ENCODE measurements at places on chromosomes 12 and 14.

DNA sequence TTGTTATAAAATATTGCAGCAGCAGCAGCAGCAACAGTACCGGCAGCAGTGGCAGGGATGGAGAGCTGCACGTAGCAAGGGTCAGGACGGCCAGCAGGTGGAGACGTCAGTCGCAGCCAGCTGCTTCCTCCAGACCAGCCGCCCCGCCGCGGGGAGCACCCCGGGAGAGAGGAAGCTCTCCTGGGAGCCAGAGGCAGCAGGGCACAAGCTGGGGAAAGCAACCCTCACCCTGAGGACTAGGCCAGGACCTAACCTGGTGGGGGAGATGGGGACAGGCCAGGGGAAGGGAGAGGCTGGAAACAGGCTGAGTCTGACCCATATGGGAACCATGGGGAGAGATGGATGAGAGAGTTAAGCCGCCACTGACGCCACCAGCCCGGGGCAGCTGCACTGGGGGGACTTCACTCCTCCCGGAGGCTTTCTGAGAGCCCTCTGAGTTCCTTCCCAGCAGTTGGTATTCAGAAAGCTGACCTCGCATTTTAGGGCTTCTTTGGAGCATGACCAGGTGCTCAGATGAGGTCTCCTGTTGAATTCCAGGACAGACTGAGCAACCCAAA is 56.3 kb downstream of the SPTB start:
- no peak overlapping the region for H3K27ac ChIP-seq
- DNase-seq: peak; percentile 77
- no peaks in the 10 kb centered on the region for H3K36me3 ChIP-seq
- no peaks in the 10 kb centered on the region for H3K4me1 ChIP-seq
- no peaks in the 10 kb centered on the region for H3K27me3 ChIP-seq

DNA sequence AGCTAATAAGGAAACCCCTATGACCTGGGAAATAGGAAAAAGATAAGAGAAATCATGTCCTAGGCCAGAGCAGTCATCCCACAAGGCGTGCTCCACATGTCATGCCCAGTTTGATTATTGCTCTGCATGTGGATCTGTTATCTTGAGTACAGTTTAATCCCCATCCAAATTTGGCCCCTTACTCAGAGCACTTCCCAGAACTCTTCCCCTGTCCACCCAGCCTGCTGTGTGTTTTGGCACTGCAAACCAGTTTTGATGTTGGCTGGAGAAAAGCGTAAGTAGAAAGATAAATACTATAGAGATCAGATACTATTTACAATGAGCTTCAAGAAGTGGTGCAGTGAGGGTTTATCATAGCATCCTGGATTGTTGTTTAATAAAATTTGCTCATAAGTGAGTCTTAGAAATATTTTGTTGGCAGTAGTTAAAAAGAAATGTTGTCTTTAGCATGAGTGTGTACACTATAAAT is 83.8 kb downstream of the PTPRB start:
- H3K4me1 ChIP-seq: no peaks in the 10 kb centered on the region
- DNase-seq: no peak
- no peaks in the 10 kb centered on the region for H3K36me3 ChIP-seq
- H3K27me3 ChIP-seq: no peaks in the 10 kb centered on the region
- no peak overlapping the region for H3K4me3 ChIP-seq

GRCh38 chr12:108570743-108571608 is 8.6 kb downstream of the ISCU start:
- H3K36me3 ChIP-seq: no peaks in the 10 kb centered on the region
- no peak overlapping the region for H3K27ac ChIP-seq
- no peaks in the 10 kb centered on the region for H3K27me3 ChIP-seq
- H3K4me3 ChIP-seq: no peak overlapping the region
- no peak for DNase-seq

DNA sequence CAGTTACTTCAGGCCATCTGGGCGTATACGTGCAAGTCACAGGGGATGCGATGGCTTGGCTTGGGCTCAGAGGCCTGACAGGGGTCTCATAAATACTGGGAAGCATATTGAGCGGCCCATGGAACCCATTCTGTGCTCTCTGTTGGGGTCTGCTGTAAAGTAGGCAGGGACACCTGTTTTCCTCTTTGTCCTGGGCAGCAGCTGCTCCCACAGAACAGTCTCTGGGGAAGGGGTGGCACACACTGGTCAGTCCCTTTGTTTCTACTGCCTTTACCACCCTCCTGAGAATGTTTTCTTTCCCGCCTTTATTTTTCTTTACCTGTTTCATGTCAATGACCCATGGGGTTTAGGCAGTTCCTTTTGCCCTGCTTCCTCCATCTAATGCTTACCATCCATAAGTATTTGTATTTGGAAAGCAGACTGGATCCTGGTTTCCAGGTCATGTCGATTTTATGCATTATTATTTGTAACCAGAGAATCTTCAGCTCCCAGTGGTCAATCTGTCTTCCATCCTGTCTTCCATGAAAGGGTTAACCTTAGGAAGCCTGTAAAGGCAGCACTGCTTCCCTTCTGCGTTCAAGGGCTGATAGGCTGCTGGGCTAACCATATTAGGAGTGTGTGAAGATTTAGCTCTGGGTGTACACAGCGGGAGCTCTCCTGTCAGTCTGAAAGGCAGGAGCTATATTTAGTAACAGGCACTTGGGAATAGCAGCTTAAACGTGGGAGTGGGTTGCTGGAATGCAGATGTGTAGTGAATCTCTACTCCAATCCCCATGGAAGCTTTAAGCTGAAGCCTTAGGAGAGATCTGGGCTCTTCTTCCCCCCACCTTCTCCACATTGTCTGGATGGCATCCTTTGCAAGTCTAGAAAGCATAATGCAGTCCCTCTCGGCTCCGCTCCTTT is 124.0 kb downstream of the DYRK2 start:
- no peak overlapping the region for H3K27ac ChIP-seq
- no peaks in the 10 kb centered on the region for H3K36me3 ChIP-seq
- no peak for DNase-seq
- H3K4me3 ChIP-seq: no peak overlapping the region

DNA sequence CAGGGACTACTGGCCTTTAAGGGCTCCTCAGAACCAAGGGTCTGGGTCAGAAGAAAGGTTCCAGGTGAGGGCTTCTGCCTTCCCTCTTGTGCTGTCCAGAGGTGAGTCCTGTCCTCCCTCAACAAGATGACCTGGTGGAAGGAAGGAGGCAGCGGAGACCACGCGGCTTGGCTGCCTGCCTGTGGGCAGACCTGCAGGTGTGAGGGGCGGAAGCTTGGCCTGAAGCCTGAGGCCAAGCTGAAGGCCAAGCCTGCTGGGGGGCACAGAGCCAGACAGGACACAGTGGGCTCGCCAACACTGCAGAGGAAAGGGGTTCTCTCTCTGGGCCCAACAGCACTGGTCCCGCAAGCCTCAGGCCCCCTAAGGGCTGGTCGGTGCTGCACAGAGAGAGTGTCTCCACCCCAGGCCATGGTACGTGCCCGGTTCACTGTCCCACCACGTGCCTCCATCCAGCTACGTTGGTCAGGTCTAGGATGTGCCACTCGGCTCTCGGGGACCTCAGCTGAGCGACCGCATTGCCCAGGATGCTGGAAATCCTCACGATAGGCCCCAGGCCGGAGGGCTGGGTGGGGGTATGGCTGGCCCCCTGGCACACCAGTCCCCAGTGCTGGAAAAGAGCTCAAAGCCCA is 170.0 kb upstream of the PRMT8 start:
- no peaks in the 10 kb centered on the region for H3K27me3 ChIP-seq
- no peaks in the 10 kb centered on the region for H3K36me3 ChIP-seq
- no peak overlapping the region for H3K4me3 ChIP-seq
- H3K27ac ChIP-seq: no peak overlapping the region
- no peak for DNase-seq

GRCh38 chr12:84842406-84843013 is 70.1 kb downstream of the SLC6A15 start:
- H3K4me1 ChIP-seq: no peaks in the 10 kb centered on the region
- no peak overlapping the region for H3K27ac ChIP-seq
- H3K27me3 ChIP-seq: no peaks in the 10 kb centered on the region
- no peak overlapping the region for H3K4me3 ChIP-seq

GRCh38 chr14:85063747-85064146 is 466.2 kb upstream of the FLRT2 start:
- H3K27ac ChIP-seq: no peak overlapping the region
- no peak for DNase-seq
- H3K36me3 ChIP-seq: no peaks in the 10 kb centered on the region
- H3K27me3 ChIP-seq: no peaks in the 10 kb centered on the region
- H3K4me1 ChIP-seq: no peaks in the 10 kb centered on the region
- H3K4me3 ChIP-seq: no peak overlapping the region

DNA sequence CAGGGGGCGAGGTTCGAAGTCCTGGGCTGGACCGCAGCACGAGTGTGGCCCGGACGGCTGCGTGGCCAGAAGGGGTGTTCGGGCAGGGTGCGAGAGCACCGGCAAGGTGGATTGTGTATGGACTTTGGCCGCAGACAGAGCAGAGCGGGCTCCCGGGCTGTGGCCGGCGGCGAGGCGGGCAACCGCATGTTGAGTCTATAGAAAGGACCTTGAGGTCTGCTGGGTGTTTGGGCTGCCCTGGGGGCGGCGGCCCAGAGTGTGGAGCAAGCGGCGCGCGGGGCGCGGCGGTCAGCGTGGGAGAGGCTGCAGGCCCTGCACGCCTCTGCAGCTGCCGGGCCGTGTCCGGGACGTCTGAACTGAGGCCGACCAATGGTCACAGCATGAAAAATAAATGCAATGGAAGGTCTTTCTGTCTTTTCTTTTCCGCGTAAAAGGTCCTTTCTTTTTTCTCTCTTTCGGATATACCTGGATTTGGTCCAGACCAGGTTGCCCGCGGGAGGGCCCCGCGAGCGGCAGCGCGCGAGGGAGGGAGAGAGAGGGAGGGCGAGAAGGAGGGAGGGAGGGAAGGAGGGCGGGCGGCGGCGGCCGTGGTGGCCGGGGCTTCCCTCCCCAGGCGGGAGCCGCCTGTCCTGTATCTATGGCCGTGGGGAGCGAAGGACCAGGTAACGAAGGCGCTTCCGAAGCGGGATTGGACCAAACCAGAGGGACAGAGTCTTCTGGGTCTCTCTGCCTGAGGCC is 5.5 kb upstream of the HOXC9 start:
- H3K4me3 ChIP-seq: peak overlapping the region; percentile 71
- H3K4me1 ChIP-seq: peaks cover 4% of the 10 kb centered on the region
- H3K36me3 ChIP-seq: no peaks in the 10 kb centered on the region

- H3K36me3 ChIP-seq: no peaks in the 10 kb centered on the region
- peak overlapping the region; percentile 48 for H3K27ac ChIP-seq
- H3K4me3 ChIP-seq: no peak overlapping the region
- no peaks in the 10 kb centered on the region for H3K27me3 ChIP-seq
These were observed 170.7 kb upstream of the E2F7 start for GRCh38 chr12:77236066-77236465.

DNA sequence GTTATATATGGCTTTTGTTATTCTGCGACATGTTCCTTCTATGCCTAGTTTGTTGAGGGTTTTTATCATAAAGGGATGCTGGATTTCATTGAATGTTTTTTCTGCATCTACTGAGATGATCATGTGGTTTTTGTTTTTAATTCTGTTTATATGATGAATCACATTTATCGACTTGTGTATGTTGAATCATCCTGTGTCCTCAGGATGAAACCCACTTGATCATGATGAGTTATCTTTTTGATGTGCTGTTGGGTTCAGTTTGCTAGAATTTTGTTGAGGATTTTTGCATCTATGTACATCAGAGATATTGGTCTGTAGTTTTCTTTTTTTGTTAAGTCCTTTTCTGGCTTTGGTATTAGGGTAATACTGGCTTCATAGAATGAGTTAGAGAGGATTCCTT is 291.2 kb downstream of the AKAP6 start:
- no peak for DNase-seq
- no peaks in the 10 kb centered on the region for H3K4me1 ChIP-seq
- no peak overlapping the region for H3K4me3 ChIP-seq

- no peaks in the 10 kb centered on the region for H3K36me3 ChIP-seq
- no peaks in the 10 kb centered on the region for H3K27me3 ChIP-seq
- peak overlapping the region; percentile 32 for H3K27ac ChIP-seq
These were observed 5.7 kb upstream of the SERPINA1 start for GRCh38 chr14:94394025-94394493.

GRCh38 chr14:92922883-92923743 is at the start of gene CHGA:
TSS of gene CHGA (plus strand) at chr14:92923150. CDS start at chr14:92923360, 210 bp downstream.
- H3K27me3 ChIP-seq: peaks cover 4% of the 10 kb centered on the region
- H3K27ac ChIP-seq: no peak within 1 kb of the TSS
- peak; percentile 60 for DNase-seq
- no peaks in the 10 kb centered on the region for H3K36me3 ChIP-seq
- no peak within 1 kb of the TSS for H3K4me3 ChIP-seq

GRCh38 chr14:24051176-24051788 is 527 bp upstream of the CARMIL3 start:
- no peak for DNase-seq
- peak overlapping the region; percentile 76 for H3K4me3 ChIP-seq
- no peaks in the 10 kb centered on the region for H3K27me3 ChIP-seq
- H3K4me1 ChIP-seq: no peaks in the 10 kb centered on the region
- no peaks in the 10 kb centered on the region for H3K36me3 ChIP-seq

GRCh38 chr12:7709969-7710675 is 1.1 kb upstream of the DPPA3 start:
- H3K27me3 ChIP-seq: no peaks in the 10 kb centered on the region
- no peaks in the 10 kb centered on the region for H3K36me3 ChIP-seq
- no peak for DNase-seq
- H3K27ac ChIP-seq: no peak overlapping the region
- no peaks in the 10 kb centered on the region for H3K4me1 ChIP-seq

DNA sequence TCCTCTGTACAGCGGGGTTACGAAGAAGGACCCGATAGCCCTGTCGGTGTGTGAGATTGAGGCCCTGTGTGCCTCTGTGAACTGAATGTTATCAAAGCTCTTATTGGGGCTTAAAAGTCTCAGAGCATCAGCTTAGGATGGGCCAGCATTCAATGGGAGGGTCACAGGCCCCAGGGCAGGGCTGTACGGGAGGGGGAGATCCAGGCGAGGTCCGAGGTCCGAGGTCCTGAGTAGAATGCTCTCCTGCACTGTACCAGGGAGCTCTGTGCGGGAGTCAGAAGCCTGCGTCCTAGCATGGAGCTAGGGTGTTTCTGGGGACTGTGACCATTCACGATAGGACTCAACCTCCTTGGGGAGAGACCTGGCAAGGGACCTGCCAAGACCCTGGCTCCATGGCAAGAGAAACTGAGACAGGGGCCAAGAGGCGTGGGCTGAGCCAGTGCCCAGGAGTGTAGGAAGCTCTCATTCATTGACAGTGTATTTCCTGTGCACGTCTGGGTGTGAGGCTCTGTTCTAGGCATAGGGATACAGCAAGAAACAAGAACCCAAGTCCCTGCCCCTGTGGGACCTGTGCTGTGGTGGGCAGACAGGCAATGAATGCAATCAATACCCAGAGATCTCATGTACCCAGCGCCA is 12.0 kb upstream of the FAM181A start:
- no peaks in the 10 kb centered on the region for H3K27me3 ChIP-seq
- H3K4me3 ChIP-seq: no peak overlapping the region
- H3K4me1 ChIP-seq: no peaks in the 10 kb centered on the region
- H3K27ac ChIP-seq: no peak overlapping the region

GRCh38 chr12:69984241-69984640 is 159.2 kb downstream of the MYRFL start:
- H3K27ac ChIP-seq: no peak overlapping the region
- H3K4me3 ChIP-seq: no peak overlapping the region
- DNase-seq: no peak
- no peaks in the 10 kb centered on the region for H3K4me1 ChIP-seq
